ENCODE measurements at places on chromosomes 1 and 21.

- no peak for DNase-seq
These were observed 8.9 kb downstream of the SDCCAG8 start for GRCh38 chr1:243264717-243265116.

DNA sequence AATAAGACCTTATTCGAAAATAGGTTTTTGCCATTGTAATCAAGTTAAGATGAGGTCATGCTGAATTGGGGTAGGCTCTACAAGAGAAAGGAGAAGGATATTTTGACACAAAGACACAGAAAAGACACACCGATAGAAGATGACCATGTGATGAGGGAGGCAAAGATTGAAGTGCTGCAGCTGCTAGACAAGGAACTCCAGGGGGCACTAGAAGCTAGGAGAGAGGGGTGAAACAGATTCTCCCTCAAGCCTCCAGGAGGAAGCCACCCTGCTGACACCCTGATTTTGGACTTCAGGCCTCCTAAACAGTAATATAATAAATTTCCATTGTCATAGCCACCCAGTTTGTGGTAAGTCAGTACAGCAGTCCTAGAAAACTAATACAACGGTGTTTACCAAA lies 506.8 kb upstream of the CAMK1G start:
- peak; percentile 21 for DNase-seq

- peak; percentile 44 for DNase-seq
These were observed 130.0 kb upstream of the KCNJ15 start for GRCh38 chr21:38126666-38127303.

GRCh38 chr1:246147524-246148461 lies 359.3 kb downstream of the SMYD3 start:
- DNase-seq, result no peak

- no peak for DNase-seq
These were observed 221.4 kb downstream of the PTPRU start for GRCh38 chr1:29457496-29458368.

DNA sequence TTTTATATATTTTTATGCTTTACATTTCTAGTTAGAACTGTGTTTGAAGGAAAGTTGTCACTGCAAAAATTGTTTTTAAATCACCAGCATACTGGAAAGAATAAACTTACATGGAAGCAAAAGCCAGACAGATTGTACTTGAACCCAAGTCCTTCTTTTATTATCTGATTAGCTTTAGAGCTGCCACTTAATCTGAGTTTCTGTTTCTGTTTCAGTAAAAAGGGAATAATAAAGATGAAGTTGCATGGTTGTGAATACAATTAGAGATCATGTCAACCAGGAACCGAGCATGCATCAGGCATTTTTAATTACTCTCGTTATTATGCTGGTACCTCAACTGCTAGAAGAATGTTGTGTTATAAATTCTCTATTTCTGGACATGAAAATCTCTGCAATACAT lies 76.9 kb upstream of the EXO1 start:
- no peak for DNase-seq

- no peak for DNase-seq
These were observed 204.4 kb downstream of the TRABD2B start for GRCh38 chr1:47792779-47793178.

GRCh38 chr1:29747196-29747595 lies 510.9 kb downstream of the PTPRU start:
- DNase-seq, result no peak

GRCh38 chr1:230957580-230957989 lies 21.1 kb downstream of the TTC13 start:
- peak; percentile 34 for DNase-seq

DNA sequence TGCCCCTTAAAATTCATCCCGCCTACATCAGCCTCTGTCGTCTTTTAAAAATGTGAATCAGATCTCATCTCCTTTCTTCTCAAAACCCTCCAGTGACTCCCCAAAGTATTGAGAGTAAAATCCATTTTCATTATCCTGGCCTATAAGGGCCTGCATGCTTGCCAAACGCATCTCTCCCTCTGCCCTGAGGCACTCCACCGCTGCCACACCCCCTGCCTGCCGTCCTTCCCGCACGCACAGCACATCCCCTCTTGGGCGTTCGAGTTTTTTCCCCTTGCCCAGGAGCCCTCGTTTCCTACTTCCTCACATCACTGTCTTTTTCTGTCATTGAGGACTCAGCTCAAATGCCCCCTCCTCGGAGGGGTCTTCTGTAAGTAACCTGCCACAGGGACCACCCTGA lies 53.3 kb upstream of the MTR start:
- no peak for DNase-seq

GRCh38 chr1:152148051-152148450 lies 11.0 kb downstream of the RPTN start:
- DNase-seq, result no peak

GRCh38 chr1:225767634-225768540 lies 9.7 kb upstream of the SRP9 start:
- DNase-seq, result no peak

- DNase-seq, result no peak
These were observed 47.0 kb upstream of the KCNK1 start for GRCh38 chr1:233566886-233567285.

GRCh38 chr21:34737115-34737514 lies 68.3 kb downstream of the CLIC6 start:
- no peak for DNase-seq

DNA sequence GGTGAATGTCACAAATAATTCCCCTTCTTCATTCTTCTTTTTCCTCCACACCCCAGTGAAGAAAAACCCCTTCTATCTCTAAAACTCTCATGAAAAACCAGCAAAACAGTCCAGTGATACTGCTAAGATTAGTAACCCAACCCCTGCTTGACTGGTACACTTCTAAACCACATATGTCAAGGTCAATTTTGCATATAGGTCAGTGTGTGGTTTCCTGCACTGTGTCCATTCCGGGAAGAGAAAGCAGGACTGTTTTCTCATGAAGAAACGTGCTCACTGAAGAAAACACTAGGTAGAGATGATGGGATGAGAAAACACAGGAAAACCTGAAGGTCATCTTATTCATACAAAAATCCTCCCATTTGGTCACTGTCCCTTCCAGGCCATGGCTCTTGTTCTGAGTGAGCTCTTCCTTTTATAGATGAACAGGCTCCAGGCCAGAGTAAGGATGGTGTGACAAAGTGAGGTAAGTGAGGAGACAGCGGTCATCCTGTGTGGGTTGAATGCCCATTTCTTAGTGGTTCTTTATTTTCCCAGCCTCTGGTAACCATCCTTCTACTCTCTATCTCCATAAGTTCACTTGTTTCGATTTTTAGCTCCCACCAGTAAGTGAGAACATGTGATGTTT lies 122.7 kb downstream of the FASLG start:
- DNase-seq, result peak; percentile 14

- no peak for DNase-seq
These were observed 77.5 kb downstream of the OMA1 start for GRCh38 chr1:58469016-58469415.

DNA sequence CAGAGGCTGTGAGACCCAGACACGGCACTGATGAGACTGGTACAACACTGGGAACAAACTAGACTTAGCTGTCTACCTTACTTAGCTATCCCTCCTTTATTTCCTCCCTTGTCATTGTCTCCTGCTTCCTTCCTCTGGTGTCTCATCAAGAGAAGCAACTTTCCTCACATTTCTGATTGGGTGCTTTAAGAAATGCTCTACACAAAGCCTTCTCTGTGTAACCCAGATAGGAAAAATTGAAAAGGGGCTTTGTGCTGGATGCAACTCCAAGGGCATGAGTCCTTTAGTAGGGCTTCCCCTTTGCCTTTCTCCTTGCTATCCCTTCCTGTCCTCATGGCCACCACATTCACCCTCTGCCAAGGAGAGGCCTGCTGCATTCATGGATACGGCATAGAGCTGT lies 274.5 kb downstream of the VAV3 start:
- DNase-seq, result no peak

DNA sequence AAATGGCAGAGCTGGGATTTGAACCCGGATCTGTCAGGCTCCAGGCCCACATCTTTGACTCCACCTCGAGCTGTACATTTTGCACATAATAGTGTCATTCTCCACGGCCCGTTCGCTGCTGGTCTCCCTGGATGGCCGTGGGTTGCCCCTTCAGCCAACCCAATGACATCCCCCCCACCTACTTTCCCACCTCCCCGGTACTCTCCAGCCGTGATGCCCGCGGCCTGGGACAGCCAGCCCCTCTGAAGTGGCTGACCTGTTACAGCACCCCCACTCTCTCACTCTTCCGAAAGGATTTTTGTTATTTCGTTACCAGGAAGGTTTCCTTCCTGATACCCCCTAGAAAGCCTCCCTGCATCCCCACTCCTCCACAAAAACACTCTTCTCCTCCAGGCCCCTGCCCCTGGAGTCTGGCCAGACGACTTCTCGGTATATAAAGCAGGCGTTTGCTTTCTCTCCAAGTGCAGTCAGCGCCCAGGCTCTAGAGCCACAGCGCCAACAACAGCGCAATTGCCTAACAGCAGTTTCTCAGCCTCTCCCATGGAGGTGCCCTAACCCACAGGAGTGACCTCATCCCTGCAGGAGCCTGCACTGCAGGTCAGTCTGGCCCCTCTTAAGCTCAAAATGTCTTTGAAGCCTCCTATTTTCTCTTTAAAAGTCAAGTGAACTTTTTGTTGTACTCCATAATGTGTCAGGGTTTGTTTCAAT lies 14.5 kb upstream of the GJB5 start:
- no peak for DNase-seq

DNA sequence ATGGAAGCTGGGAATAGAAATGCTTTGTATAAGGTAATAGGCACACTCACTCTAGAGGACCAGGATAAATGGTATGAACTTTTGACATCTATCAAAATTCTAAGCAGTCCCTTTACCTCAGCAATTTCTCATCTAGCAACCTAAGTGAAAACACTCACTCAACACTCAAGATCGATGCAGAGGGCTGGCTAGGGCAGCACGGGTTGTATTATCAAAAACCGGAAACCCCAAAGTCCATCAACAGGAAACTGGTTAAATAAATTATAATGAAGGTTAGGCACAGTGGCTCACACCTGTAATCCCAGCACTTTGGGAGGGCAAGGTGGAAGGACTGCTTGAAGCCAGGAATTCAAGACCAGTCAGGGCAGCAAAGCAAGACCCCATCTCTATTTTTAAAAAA lies 9.4 kb downstream of the USP48 start:
- DNase-seq, result no peak

GRCh38 chr1:172292840-172293239 lies 127.6 kb upstream of the C1orf105 start:
- DNase-seq, result no peak

GRCh38 chr1:4170548-4171340 lies 270.7 kb upstream of the C1orf174 start:
- DNase-seq, result no peak

DNA sequence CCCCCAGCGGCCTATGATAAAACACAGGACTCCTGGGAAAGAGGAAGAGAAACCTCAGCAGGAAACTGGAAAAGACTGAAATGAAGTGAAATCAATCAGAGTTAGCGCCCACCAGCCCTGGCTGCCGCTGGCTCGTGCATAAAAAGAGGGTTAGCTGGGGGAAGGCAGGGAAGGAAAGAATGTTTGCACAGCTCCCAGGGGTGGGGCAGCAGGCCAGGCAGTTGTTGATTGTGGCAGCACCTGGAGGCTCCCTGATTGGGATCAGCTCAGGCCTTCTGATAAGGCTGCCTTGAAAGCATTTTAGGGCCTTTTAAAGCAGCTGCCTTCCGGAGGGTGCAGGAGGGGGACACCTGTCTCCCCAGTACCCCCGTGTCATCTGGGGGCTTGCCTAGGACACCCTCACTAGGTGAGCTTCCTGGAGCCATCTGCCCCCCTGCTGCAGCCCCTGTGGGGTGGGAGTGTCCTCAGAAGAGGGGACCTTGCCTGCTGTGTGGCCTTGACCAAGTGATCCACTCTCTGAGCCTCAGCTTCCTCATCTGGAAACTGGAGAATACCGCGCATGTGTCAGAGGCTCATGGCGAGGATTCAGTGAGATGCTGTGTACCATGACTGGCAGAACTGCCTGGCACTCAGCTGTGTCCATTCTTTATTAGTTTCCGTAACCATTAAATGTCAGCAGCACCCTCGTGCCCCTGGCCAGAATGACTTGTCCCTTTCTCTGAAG lies 6.6 kb downstream of the EPHB2 start:
- no peak for DNase-seq

GRCh38 chr1:107590900-107591622 lies 373.9 kb downstream of the VAV3 start:
- DNase-seq, result no peak

- DNase-seq, result no peak
These were observed 52.7 kb upstream of the GPR153 start for GRCh38 chr1:6313393-6314200.

DNA sequence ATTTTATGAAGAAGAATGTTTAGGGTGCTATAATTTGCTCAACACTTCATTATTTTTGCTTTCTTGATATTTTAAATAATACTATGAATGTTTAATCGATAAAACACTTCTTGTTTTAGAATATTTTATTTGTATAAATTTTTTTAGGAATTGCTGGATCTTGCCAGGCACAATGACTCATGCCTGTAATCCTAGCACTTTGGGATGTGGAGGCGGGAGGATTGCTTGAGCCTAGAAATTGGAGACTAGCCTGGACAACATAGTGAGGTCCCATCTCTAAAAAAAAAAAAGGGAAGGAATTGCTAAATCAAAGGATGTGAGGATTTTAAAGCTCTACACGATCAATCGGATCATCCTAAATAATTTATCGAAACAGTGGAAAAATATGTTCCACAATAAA lies 17.6 kb downstream of the RNF11 start:
- no peak for DNase-seq

DNA sequence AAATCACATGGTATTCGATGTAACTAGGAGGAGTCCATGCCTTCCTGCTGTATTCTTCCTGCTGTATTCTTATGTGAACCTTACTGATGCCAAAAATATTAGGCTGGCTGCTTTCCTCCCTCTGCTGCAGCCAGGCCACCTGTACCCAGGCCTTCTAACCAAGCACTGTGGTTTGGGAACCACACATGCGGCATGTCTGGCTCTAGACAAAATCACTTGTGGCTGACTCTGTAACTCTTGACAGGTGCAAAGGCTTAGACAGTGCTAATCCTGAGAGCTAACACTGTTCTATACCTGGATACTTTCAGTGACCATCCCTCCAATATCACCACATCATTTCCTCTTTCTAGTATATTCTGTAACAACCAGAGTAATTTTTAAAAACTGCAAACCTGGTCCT lies 67.7 kb downstream of the PCP4 start:
- no peak for DNase-seq

- DNase-seq, result no peak
These were observed 271.3 kb upstream of the PRMT6 start for GRCh38 chr1:106785176-106785575.

GRCh38 chr1:104765085-104765484 lies 1015.4 kb downstream of the AMY1C start:
- no peak for DNase-seq

GRCh38 chr1:223707256-223708000 lies 4.9 kb upstream of the CAPN2 start:
- no peak for DNase-seq

GRCh38 chr1:117114877-117115276 lies 6.7 kb downstream of the TRIM45 start:
- DNase-seq, result no peak

- no peak for DNase-seq
These were observed 16.3 kb upstream of the BEND5 start for GRCh38 chr1:48792961-48793360.
